ENCODE measurements at places on chromosomes 6 and 20. TPM values are rescaled to one million over a fixed set of nuclear protein-coding genes. Genes with fewer than 3 reads are reported as not detected.

- DNase-seq, result no peak
Measured at GRCh38 chr6:27886073-27886472, 26.1 kb downstream of the OR2B2 start.

DNA sequence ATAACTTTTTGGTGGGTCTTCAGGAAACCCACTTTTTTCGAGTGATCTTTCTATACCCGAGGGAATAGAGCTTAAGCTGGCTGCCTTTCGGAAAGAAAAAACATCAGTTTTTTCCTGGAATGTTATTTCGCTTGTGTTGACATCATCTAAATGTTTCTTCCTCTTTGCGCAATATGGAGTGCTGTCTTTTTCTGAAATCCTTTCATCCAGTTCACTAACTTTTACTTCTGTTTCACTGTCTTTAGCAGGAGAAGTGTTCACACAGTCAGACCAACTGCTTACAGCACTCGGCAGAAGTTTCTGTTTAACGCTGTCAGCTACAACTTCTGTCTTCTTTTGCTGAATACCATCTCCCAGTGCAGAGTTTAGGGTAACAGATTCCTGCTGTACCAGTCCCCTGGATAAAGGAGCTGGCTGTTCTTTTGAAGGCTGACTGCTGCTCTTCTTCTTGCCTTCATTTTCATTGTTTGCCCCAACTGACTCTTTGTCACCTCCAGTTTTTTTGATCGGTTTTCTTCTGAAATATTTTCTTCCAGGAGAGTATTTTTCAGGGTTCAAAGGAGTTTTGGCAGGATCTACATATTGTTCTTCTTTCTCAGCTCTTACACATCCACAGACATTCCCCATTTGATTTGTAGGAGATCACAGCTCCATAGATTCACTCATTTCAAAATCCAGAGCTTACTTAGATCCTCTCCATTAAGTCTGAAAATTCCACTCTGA is 50.0 kb upstream of the DST start:
- no peak for DNase-seq

- DNase-seq, result no peak
Measured at GRCh38 chr6:43897571-43898302, 127.7 kb downstream of the VEGFA start.

LBP gene
- not detected for total RNA-seq

GRCh38 chr6:68978411-68978810 is 343.3 kb downstream of the ADGRB3 start:
- no peak for DNase-seq

HSPA1L gene
- total RNA-seq, result 1.1 TPM

SLC17A3 gene
- total RNA-seq, result not detected

MAPK13 gene
- 1.4 TPM for total RNA-seq

DNA sequence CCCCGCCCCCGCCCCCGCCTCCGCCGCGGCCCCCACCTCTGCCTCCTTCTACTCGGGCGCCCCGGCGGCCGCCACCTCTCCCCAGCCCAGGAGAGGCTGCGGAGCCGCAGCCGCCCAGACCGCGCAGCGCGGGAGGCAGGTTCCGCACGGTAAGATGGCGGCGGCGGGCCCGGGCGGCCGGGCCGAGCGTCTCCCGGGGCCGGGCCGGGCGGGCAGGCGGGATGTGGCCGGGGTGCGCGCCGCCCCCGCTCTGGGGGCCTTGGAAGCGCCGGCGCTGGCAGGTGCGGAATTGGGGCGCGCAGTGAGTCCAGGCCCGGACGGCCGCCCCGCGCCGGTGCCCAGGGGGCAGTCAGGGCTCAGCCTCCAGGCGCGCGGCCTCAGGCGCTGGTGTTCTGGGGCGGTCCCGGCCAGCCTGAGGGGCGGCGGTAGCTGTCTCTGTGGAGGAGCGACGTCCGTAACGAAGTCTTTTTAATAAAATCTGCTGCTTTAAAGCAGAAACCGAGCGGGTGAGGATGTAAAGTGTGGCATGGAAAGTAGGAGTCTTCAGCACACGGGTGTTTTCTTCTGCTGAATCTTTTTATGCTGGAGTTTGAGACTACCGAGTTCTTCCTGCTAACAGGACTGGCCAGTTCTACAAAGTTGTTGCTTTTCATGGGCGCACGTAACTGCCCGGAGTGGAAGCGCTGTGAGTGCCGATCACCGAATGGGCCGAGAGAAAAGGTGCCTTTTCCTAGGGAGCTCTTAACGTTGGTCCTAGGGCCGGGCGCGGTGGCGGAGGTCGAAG is at the start of gene GID8:
Gene GID8 (plus strand): TSS at position 43 of the 784 bp plus-strand sequence. CDS start 3,356 bp downstream, outside the sequence.
- DNase-seq, result no peak

DNA sequence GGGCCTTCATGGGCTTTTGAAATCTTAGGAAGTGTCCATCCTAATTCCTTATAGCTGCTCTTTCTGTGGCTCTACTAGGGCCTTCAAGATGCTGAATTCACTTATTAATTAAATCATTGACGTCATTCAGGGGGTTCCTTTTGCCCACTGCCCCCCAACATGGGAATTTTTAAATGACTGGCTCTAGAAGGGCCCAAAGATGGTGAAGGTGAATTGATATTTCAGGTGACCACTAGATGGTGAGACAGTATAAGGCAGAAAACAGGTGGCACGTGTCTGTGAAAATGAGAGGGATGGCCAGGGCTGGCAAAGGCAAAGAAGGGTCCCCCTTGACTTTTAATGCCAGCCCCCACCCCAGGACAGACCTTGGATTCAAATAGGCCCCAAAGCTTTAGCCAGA is 11.8 kb downstream of the GNAS start:
- DNase-seq, result no peak

GGTLC1 gene
- total RNA-seq, result not detected

DNA sequence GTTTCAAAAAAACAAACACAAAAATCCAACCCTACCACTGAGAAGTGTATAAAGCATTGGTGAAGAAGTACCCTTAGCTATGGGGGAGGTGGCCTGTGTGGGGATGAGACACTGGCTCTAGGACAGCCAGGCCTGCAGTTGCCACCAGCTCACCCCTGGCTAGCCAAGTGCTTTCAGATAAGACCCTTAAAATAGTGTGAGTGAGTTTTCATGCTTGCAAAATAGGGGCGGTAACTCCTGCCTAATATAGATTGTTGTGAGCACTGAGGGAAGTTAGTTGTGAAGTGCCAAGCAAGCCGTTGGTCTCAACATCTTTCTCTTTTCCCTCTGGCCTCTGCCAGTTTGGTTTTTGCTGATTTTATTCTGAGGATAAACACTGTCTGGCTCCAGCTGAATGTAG is 11.3 kb downstream of the PPP1R3G start:
- no peak for DNase-seq

DNA sequence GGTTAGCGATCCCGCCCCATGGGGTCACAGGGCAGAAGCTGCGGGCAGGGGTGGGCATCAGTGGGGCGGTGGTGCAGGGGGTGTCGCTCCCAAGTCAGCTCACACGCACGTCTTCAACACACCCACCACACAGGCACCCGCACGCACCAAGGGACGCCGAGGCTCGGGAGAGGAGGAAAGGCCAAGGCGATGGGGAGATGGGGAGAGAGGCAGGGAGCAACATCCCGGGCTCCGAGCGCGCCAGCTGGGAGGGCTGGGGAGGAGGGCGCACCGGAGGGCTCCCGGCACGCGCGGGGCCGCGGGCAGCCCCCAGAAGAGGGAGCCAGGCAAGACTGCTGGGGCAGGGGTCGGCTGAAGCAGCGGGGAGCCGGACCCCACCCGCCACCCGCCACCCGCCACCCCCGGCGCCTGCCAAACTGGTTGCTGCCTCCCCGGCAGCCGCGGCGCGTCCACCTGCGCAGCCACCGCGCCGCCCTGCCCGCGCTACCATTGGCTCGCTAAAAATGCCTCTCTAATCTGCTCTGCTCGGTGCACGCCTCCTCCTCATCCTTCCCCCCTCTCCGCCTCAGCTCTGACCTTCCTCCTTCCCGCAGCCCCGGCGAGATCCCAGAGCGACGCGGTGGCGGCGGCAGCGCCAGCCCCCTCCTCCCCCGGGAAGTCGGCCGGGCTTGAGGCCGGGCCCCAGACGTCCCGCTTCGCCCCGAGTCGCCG is at the start of gene PACSIN1:
Gene PACSIN1 (plus strand): TSS at position 546 of the 711 bp plus-strand sequence. CDS start 60,230 bp downstream, outside the sequence.
- DNase-seq, result no peak

BPIFB2 gene
- total RNA-seq, result not detected

DNA sequence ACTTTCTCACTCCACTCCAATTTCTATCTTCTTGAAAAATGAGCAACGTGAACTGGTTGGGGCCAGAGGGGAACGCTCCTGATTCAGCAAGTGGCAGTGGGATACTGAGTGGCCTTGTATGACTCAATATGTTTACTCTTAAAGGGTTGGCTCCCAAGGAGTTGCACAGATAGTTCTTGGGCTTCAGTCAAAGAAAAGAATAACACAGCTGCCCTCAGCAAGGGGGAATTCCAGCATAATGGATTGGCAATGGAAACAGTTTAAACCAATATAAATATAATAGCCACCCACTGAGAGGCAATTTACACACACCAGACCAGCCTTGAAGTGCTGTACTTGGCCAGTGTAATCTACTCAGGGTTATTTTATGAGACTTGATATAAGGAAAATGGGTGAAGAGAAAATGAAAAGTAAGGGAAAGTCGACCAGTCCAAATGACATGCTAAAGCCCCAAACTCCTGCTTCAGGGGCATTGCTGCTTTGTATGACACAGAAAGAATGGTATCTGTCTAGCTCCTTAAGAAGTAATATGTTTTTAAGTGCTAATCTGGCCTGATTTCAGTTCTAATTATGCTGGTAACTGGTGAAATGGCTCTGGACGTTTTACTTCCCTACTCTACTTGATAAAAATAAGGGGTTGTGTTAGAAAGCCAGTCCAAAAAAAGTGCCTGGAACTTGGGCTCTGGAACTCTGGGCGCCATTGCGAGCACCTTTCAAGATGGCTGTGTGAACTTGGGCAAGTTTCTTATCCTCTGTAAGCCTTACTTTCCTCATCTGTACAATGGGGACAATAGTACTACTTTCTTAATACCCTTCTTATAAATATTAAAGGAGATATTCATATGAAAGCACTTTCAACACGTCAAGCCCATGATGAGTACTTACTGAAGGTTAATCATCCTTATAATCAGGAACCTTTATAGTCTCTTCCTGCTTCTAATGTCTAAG is 712.9 kb upstream of the MAP3K7 start:
- DNase-seq, result no peak

ZBP1 gene
- total RNA-seq, result not detected

GRCh38 chr6:8429821-8430220 is 5.5 kb downstream of the SLC35B3 start:
- DNase-seq, result no peak

BEND3 gene
- total RNA-seq, result 0.56 TPM

- no peak for DNase-seq
Measured at GRCh38 chr20:40838509-40838908, 149.5 kb upstream of the MAFB start.

HSF2 gene
- total RNA-seq, result 65.9 TPM

EBF4 gene
- total RNA-seq, result 2.5 TPM

- no peak for DNase-seq
Measured at GRCh38 chr6:165662041-165662748, 846 bp downstream of the PDE10A start.

DNA sequence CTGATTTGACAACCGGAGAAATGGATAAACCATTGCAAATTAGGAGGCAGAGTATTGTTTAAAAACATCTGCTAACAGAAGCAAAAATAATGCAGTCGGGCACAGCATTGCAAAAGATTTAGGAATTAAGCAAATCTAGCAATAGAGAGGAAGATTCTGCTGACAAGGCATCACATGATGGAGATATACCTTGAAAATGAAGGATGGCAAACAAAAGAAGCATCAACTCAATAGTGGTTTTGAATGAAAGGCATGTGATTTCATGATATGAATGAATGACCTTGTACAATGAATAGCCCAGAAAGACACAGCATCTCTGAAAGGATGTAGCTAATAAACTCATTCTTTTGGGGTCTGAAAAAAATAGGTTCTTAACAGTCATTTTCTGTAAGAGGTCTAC is 8.6 kb upstream of the RBM39 start:
- no peak for DNase-seq

ZSCAN9 gene
- total RNA-seq, result 10.1 TPM

Measured in right atrium auricular region (tissue), 2 donors.